ENCODE measurements at places on chromosomes 12 and 14.

- peaks cover 6% of the 10 kb centered on the region for H3K4me1 ChIP-seq
- H3K4me3 ChIP-seq: no peak overlapping the region
- no peaks in the 10 kb centered on the region for H3K36me3 ChIP-seq
- no peak overlapping the region for H3K27ac ChIP-seq
Observed at GRCh38 chr14:70884595-70885342, 22.5 kb upstream of the PCNX1 start.

DNA sequence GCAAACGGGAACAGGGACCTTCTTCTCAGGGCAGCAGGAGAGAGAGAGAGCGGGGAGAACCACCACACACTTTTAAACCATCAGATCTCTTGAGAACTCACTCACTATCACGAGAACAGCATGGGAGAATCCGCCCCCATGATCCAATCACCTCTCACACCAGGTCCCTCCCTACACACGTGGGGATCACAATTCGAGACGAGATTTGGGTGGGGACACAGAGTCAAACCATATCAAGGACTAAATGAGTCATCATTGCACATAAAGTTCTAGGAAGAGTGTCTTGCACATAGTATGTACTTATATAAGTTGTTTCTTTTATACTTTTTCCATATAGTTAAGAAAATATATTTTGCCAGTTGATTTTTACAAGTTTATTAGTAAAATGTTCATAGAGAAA is 17.6 kb upstream of the NTN4 start:
- no peaks in the 10 kb centered on the region for H3K27me3 ChIP-seq
- no peaks in the 10 kb centered on the region for H3K36me3 ChIP-seq
- H3K4me3 ChIP-seq: no peak overlapping the region
- H3K4me1 ChIP-seq: peaks cover 12% of the 10 kb centered on the region

GRCh38 chr14:98754343-98755020 is 517.5 kb downstream of the BCL11B start:
- H3K4me3 ChIP-seq: no peak overlapping the region
- no peaks in the 10 kb centered on the region for H3K27me3 ChIP-seq

DNA sequence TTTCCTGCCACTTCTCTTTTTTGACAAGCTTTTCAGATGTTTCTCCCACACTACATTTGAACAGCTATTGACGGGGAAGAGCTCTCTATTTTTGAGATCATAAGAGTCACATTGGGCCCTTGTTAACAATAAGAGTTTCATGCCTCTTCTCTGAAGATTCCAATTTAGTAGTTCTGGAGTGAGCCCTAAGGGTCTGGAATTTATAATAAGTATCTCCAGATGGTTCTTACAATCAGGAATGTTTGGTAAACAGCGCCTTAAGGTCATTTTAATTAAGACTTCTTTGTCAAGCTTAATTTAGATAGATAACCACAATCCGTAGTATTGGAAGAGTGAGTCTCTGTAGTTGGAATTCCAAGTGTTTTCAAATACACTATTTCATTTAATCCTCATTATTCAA is 60.6 kb upstream of the HECTD1 start:
- no peak overlapping the region for H3K27ac ChIP-seq
- DNase-seq: no peak
- no peak overlapping the region for H3K4me3 ChIP-seq
- peaks cover 7% of the 10 kb centered on the region for H3K4me1 ChIP-seq

- H3K27ac ChIP-seq: no peak overlapping the region
- H3K4me1 ChIP-seq: peaks cover 4% of the 10 kb centered on the region
- H3K27me3 ChIP-seq: no peaks in the 10 kb centered on the region
- no peak for DNase-seq
- no peaks in the 10 kb centered on the region for H3K36me3 ChIP-seq
Observed at GRCh38 chr12:71799106-71799505, 40.5 kb upstream of the TBC1D15 start.

GRCh38 chr12:48973941-48974673 is 2.6 kb upstream of the WNT10B start:
- H3K27me3 ChIP-seq: no peaks in the 10 kb centered on the region
- no peak for DNase-seq
- peaks cover 32% of the 10 kb centered on the region for H3K4me1 ChIP-seq
- H3K27ac ChIP-seq: no peak overlapping the region
- no peaks in the 10 kb centered on the region for H3K36me3 ChIP-seq

DNA sequence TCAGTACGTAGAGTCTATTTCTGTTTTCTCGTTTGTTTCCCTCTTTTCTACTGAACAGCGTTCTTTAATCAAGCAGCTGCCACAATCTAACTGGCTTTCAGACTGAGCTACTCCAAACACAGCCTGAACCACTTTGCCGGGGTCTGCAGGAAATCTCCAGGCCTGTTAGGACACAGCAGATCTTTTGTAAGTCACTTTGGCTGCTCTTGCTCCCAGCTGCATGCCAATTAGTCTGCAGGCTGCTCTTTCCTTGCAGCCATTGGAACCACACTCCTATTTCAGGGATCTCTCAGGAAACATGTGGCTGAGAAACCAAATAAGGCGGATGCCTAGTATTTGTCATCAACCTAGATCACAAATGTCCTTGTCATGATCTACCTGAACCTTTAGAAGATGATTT is 73.6 kb downstream of the TMTC1 start:
- no peaks in the 10 kb centered on the region for H3K27me3 ChIP-seq
- H3K4me1 ChIP-seq: no peaks in the 10 kb centered on the region
- no peaks in the 10 kb centered on the region for H3K36me3 ChIP-seq
- no peak for DNase-seq
- no peak overlapping the region for H3K4me3 ChIP-seq

- H3K4me3 ChIP-seq: no peak overlapping the region
- H3K27me3 ChIP-seq: no peaks in the 10 kb centered on the region
- no peak overlapping the region for H3K27ac ChIP-seq
- H3K4me1 ChIP-seq: no peaks in the 10 kb centered on the region
- H3K36me3 ChIP-seq: no peaks in the 10 kb centered on the region
Observed at GRCh38 chr14:64040044-64040443, 187.2 kb downstream of the SYNE2 start.

DNA sequence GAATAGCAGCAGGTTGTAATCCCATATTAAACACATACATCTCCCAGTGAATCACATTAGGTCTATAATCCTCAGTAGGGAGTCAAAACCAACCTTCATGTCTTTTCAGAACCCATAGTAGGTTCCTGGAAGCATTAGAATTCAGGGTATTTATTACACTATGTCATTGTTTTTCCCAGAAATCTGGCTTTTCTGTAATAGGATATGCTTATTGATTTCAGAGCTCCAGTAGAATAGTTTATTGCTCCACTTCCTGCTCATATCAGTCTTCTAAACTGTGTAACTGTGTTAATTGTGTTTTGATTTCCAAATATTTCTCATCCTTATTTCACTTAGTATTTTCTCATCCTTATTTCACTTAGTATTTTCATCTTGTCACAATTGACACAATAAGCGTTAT is 268.0 kb downstream of the CCDC59 start:
- no peak overlapping the region for H3K4me3 ChIP-seq
- H3K27me3 ChIP-seq: no peaks in the 10 kb centered on the region
- no peak overlapping the region for H3K27ac ChIP-seq
- no peak for DNase-seq
- no peaks in the 10 kb centered on the region for H3K4me1 ChIP-seq

DNA sequence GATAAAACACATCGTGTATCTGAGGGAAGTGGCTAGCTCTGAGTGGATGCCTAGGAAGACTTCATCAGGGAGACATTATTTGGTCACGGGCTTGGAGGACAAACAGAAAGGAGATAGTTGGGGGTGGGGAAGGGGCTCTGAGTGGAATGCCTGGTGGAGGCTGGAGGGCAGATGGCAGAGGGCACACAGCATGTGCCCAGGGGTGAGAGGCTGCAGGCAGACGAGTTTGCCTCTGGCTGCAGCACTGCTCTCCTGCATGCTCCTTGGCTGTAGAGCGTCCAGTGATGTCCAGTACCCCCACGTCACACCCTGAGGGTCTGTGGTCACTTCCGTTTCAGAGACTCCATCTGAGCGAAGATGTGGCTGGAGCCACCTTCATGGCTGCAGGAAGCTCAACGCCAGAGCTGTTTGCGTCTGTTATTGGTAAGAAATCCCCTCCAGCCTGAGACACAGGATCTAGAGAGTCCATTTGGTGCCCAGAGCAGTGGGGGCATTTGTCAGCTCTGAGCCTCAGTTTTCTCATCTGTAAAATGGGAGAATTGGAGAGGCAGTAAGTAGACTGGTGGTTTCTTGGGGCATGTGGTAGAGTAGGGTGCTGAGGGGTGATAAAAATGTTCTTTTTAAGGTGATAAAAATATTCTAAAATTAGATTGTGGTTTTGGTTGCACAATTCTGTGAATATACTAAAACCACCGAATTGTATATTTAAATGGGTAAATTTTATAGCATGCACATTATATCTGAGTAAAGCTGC is 71.7 kb upstream of the RIN3 start:
- no peaks in the 10 kb centered on the region for H3K4me1 ChIP-seq
- no peak overlapping the region for H3K4me3 ChIP-seq
- no peaks in the 10 kb centered on the region for H3K27me3 ChIP-seq
- H3K27ac ChIP-seq: no peak overlapping the region

- no peak overlapping the region for H3K27ac ChIP-seq
- H3K27me3 ChIP-seq: no peaks in the 10 kb centered on the region
- no peaks in the 10 kb centered on the region for H3K4me1 ChIP-seq
- peaks cover 11% of the 10 kb centered on the region for H3K36me3 ChIP-seq
Observed at GRCh38 chr12:112446008-112446725, 27.4 kb downstream of the PTPN11 start.

GRCh38 chr14:87935886-87936285 is 57.1 kb downstream of the GALC start:
- no peak for DNase-seq
- H3K4me1 ChIP-seq: no peaks in the 10 kb centered on the region
- no peaks in the 10 kb centered on the region for H3K27me3 ChIP-seq
- H3K4me3 ChIP-seq: no peak overlapping the region

DNA sequence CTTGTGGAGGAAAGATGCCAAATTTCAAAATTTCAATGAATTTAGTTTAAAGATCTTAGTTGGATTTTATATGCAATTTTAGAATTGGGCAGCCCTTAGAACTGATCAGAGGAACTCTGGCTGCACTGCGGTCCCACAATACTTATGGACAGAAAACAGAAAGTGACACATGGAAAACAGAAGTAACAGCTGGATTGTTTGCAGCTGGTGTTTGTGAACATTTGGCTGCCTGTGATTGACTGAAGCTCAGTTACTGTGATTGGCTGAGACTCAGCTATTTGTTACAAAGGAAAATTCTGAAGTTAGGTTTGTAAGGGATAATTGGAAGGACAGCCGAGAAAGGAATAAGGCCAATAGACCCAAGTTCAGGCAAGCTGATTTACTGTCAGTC is 10.0 kb upstream of the KRT86 start:
- no peaks in the 10 kb centered on the region for H3K36me3 ChIP-seq
- H3K4me3 ChIP-seq: no peak overlapping the region
- no peak for DNase-seq
- H3K27me3 ChIP-seq: no peaks in the 10 kb centered on the region
- H3K4me1 ChIP-seq: peaks cover 22% of the 10 kb centered on the region
- H3K27ac ChIP-seq: no peak overlapping the region

DNA sequence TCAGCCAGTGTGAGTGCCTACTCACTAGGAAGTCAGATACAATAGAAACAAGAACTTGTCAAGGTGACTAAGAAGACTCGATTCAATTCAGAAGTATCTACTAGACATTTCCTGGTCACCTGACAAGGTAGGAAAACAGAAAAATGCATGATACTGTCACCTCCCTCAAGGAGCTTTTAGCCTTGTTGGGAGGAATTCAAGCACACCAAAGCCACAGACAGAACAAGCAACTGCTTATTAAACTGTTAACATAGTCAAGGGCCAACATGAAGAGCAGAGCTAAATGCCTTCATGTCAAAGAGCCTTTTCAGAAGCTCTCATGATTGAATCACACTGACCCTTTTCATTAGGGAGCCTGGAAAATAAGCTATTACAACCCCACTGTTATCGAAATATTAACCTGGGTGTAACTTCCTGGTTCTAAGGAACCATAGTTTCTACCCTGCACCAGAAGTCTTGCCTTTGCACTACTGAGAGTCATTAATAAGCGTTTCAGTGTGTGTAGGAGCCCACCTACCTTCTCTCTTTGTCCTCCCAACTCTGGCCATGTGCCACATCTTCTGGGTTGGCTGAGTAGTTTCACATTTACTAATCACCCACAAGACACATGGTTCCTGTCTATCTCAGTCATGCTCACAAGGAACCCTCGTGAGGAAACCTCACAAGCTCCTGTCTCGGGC is 31.0 kb upstream of the LGALS3 start:
- H3K36me3 ChIP-seq: no peaks in the 10 kb centered on the region
- no peaks in the 10 kb centered on the region for H3K27me3 ChIP-seq
- H3K4me3 ChIP-seq: no peak overlapping the region
- no peak for DNase-seq

- no peak overlapping the region for H3K27ac ChIP-seq
- no peaks in the 10 kb centered on the region for H3K4me1 ChIP-seq
- no peaks in the 10 kb centered on the region for H3K27me3 ChIP-seq
- H3K4me3 ChIP-seq: no peak overlapping the region
Observed at GRCh38 chr14:91245029-91245428, 525 bp upstream of the GPR68 start.

DNA sequence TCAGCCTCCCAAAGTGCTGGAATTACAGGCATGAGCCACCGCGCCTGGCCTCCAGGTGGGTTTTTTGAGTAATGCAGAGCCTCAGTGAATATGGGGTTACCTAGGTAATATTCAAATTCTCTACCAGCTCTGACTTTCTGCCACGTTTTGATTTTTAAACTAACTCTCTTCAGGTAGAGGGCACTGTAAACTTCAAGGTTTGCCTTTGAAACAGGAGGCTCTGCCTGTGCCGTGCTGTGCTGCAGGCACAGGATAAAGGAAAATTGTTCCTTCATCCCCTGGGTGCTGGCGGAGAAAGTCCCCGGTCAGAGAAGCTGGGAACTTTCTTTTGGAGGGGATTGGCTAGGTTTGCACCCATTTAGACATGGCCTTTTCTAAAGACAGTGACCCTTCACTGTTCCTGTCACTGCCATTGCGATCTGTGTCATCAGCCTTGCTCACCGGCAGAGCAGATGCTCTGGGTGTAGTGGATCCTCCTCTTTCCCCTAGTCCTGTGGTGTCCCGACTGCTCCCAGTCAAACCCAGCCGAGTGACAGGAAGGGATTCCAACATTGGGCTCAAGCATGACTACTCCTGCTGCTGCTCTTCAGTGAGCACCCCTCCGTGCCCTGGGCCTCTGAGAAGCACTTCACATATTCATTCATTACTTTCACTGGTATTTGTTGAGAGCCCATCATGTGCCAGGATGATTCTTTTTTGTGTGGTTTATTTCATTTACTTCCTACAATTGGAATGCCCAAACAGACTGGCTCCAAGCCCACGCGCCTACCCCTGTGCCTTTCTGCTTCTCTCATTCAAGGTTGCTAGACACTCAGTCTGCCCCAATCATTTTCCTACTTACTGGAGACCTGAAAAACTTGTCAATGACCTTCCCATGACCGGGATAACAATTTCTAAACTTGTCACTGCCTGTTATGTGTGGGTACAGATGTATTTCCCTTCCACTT is 103.6 kb downstream of the TMEM30B start:
- peak; percentile 56 for DNase-seq
- peaks cover 34% of the 10 kb centered on the region for H3K4me1 ChIP-seq
- H3K27ac ChIP-seq: peak overlapping the region; percentile 95
- H3K36me3 ChIP-seq: no peaks in the 10 kb centered on the region

DNA sequence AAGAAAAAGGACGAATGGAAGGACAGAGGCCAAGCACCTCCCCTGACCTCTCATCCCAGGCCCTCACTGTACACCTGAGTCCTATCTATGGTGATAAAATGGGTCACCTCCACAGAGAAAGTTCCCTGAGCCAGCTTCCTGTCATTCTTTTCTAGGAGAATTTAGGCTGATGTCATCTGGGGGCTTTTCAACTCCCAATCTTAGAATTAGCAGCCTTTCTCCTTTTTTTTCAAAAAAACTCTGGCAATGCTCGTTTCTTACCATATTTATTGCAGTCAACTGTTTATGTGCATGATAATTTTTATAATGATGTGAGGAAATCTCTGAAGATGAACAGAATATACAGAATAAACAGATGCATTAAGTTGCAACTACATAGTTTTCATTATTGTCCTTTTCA is 177.6 kb downstream of the SNAPC1 start:
- H3K4me1 ChIP-seq: no peaks in the 10 kb centered on the region
- H3K27me3 ChIP-seq: peaks cover 69% of the 10 kb centered on the region
- no peak overlapping the region for H3K27ac ChIP-seq
